CD4-positive, alpha-beta memory T cell (primary cell): ENCODE measurements at places on chromosomes 2 and 18. TPM values are rescaled to one million over a fixed set of nuclear protein-coding genes. Genes with fewer than 3 reads are reported as not detected.
A peak's percentile ranks its signal among the peaks of the same experiment; 100 is the strongest.

GRCh38 chr2:121241466-121241865, 43.5 kb downstream of the TFCP2L1 start:
- DNase-seq, result no peak
- no peak overlapping the region for H3K27ac ChIP-seq
- H3K4me3 ChIP-seq, result no peak overlapping the region
- no peaks in the 10 kb centered on the region for H3K36me3 ChIP-seq
- no peaks in the 10 kb centered on the region for H3K27me3 ChIP-seq

DNA sequence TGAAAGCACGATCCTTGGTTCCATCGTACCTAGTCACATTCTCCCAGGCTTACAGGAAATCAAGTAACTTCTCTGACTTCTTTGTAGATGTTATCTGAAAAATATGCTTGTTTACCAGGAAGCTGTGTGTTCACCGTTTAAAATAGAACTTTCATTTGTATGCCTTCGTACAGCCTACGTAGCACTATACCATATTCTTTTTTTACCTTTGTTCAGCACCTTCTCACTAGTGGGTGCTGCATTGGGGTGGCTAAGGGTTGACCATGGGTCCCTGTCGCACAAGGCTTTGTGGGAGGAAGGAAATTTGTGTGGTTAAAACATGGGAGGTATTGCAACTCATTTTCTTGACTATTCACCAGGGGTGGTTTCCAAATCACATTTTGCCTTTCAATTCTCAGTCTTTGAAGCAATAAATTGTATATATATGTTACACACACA, 16.6 kb downstream of the MALT1 start:
- DNase-seq, result peak; percentile 91
- peak overlapping the region; percentile 64 for H3K27ac ChIP-seq
- no peak overlapping the region for H3K4me3 ChIP-seq
- H3K36me3 ChIP-seq, result peaks cover 18% of the 10 kb centered on the region
- no peaks in the 10 kb centered on the region for H3K27me3 ChIP-seq

GRCh38 chr2:169546756-169547155, 26.9 kb downstream of the FASTKD1 start:
- no peaks in the 10 kb centered on the region for H3K4me1 ChIP-seq
- no peaks in the 10 kb centered on the region for H3K36me3 ChIP-seq
- H3K4me3 ChIP-seq, result no peak overlapping the region
- no peaks in the 10 kb centered on the region for H3K27me3 ChIP-seq
- DNase-seq, result no peak

- no peak overlapping the region for H3K4me3 ChIP-seq
- no peaks in the 10 kb centered on the region for H3K27me3 ChIP-seq
- no peaks in the 10 kb centered on the region for H3K36me3 ChIP-seq
- no peak overlapping the region for H3K27ac ChIP-seq
- no peaks in the 10 kb centered on the region for H3K4me1 ChIP-seq
- DNase-seq, result no peak
These were observed 51.6 kb upstream of the PLA2R1 start for GRCh38 chr2:160114020-160114419.

- DNase-seq, result no peak
- H3K4me3 ChIP-seq, result no peak overlapping the region
These were observed 85.4 kb upstream of the ALPP start for GRCh38 chr2:232293191-232293590.

DNA sequence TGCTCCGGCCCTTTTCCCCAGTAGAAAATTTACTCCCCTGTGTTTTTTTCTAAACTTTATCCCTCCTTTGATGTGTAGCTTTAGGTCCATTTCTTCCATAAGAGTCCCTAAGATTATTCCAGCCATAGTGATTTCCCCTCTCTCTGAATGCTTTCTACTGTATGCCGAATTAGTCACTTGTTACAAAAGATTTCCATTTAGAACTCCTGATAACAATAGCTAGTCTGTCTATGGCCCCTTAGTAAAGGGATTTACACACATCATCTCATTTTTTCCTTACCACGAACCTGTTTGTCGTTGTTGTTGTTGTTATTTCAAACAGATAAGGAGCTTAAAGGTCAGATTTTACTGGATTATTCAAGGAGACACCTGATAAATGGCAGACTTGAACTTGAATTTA, 256.1 kb downstream of the PAX3 start:
- DNase-seq, result no peak
- H3K4me3 ChIP-seq, result no peak overlapping the region
- no peak overlapping the region for H3K27ac ChIP-seq
- no peaks in the 10 kb centered on the region for H3K4me1 ChIP-seq

- no peaks in the 10 kb centered on the region for H3K27me3 ChIP-seq
- H3K4me3 ChIP-seq, result no peak overlapping the region
- DNase-seq, result no peak
- H3K36me3 ChIP-seq, result no peaks in the 10 kb centered on the region
These were observed 95.2 kb downstream of the EPB41L5 start for GRCh38 chr2:120108049-120108448.

The REG1B gene
- polyA plus RNA-seq, result not detected

GRCh38 chr18:5420906-5421305, 122.9 kb downstream of the EPB41L3 start:
- DNase-seq, result no peak
- H3K27ac ChIP-seq, result no peak overlapping the region
- no peak overlapping the region for H3K4me3 ChIP-seq
- H3K36me3 ChIP-seq, result no peaks in the 10 kb centered on the region

DNA sequence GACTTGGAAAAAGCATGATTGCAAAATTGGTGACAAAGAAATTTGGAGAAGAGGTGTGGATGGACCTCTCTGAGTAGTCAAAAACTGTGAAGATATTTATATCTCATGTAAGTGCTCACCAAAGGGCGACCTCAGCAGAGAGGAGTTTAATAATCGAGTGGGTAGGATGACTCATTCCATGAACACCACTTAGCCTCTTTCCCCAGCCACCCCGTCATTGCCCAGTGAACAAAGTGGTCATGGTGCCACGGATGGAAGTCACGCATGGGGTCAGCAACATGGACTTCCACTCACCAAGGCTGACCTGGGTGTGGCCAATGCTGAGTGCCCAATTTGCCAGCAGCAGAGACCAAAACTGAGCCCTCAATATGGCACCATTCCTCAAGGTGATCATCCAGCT, 997.4 kb upstream of the GYPC start:
- H3K27me3 ChIP-seq, result no peaks in the 10 kb centered on the region
- no peaks in the 10 kb centered on the region for H3K36me3 ChIP-seq
- no peak overlapping the region for H3K27ac ChIP-seq
- H3K4me1 ChIP-seq, result no peaks in the 10 kb centered on the region
- DNase-seq, result no peak
- H3K4me3 ChIP-seq, result no peak overlapping the region

- DNase-seq, result no peak
- no peak overlapping the region for H3K27ac ChIP-seq
- no peak overlapping the region for H3K4me3 ChIP-seq
- H3K4me1 ChIP-seq, result no peaks in the 10 kb centered on the region
These were observed 929.2 kb downstream of the SLC4A3 start for GRCh38 chr2:220556658-220557057.

- H3K27me3 ChIP-seq, result no peaks in the 10 kb centered on the region
- H3K4me1 ChIP-seq, result no peaks in the 10 kb centered on the region
- H3K4me3 ChIP-seq, result no peak overlapping the region
- DNase-seq, result no peak
These were observed 221.4 kb downstream of the THSD7B start for GRCh38 chr2:136986605-136987221.

GRCh38 chr2:38771632-38772031, 6.4 kb upstream of the GEMIN6 start:
- H3K4me3 ChIP-seq, result no peak overlapping the region
- no peak for DNase-seq
- no peaks in the 10 kb centered on the region for H3K27me3 ChIP-seq
- no peaks in the 10 kb centered on the region for H3K36me3 ChIP-seq
- H3K4me1 ChIP-seq, result no peaks in the 10 kb centered on the region

The ANKRD23 gene
- not detected for polyA plus RNA-seq
